ENCODE measurements at places on chromosomes 6 and 20.
A peak's percentile ranks its signal among the peaks of the same experiment; 100 is the strongest.

DNA sequence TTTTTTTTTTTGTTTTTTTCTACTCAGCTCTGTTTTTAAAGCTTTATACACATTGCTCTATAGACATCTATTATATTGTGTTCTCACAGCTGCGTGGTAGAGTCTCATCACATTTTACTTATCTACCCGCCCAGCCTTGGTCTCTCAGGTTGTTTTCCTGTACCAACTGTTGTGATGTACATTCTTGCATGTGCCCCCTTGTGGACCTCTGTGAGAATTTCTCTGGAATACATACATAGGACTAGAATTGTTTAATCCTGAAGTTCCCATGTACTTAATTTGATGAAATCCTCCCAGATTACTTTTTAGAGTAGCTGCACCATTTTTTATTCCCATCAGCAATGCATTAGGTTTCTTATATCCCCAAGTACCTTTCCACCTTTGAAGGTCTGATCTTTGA is 40.4 kb upstream of the TINAG start:
- peak; percentile 20 for DNase-seq

DNA sequence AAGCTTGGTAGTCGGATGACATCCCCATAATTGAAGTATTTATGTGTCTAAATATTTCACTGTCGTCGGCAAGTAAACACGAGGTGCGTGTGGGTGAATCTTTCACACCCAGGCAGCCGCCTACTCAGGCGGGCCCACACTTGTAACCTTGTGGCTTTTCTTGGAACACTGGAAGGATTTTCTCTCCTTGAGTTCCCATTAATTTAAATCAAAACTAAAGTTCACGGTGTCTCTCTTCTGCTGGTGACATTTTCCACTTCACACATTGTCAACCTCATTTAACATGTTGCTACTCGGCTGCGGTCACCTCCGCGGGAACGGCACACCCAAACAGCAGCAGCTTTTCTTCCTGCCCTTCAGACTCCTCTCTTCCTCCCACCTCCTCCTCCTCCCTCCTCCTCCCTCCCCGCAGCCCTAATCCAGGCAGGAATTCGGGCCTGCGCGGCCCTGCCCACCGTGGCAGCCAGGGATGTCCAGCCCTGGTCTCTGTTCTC is 336.6 kb downstream of the QKI start:
- no peak for DNase-seq

GRCh38 chr6:168906391-168906790 is 347.3 kb downstream of the THBS2 start:
- no peak for DNase-seq

DNA sequence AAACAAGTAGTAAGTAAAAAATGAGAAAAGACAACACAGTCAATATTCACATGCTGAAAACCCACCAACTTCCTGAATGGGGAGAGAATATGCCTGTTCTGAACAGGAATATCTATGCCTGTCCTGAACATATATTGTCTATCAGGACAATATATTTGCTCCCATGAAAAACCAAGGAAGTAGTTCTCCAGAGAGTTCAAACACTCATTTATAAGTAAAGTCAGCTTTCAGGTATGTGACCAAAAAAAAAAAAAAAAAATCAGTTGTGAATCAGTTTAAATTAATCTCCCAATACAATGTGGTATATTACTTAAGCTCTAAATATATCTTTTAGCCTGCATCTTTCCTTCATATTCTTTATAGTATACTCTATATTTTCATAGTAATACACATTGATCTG is 119.5 kb downstream of the MYB start:
- no peak for DNase-seq

- DNase-seq: peak; percentile 87
These were observed 17.4 kb upstream of the PLCB4 start for GRCh38 chr20:9051508-9051907.

DNA sequence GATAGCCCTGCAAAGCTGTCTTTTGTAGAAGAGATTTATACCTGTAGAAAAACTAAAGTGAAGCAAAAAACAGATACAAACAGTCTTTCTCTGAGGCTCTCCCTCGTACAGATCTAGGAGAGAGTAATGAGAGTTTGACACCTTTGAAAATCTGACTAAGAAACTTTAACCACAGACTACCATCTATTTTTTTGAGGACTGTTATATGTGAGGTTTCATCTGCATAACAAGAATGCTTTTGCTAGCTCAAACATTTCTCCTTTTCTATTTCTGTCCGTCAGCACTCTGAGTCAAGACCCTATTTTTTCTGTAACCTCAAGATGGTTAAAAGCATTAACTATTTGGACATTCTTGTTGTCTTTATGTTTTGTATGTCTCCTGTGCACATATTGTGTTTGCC is 193.0 kb downstream of the BTBD3 start:
- no peak for DNase-seq

- DNase-seq: peak; percentile 63
These were observed 84.8 kb downstream of the TAF4 start for GRCh38 chr20:61980647-61981583.

DNA sequence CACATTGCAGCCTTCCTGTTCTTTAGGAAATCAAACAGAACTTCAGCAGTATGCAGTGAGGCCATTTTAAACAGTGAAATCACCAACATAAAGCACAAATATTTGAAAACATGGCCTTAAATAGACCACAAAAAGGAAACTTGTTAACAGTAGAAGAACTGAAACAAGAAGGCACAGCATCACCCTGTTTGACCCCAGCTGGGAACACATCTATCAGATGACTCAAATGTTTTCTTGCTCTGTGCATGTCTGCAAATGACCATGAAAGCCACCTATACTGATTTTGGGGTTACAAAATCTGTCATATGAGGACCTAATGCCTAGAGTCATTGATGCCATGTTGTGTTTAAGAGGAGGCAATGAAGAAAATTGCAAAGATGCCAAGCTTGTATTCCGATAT is 123.8 kb upstream of the ADGRF1 start:
- no peak for DNase-seq

DNA sequence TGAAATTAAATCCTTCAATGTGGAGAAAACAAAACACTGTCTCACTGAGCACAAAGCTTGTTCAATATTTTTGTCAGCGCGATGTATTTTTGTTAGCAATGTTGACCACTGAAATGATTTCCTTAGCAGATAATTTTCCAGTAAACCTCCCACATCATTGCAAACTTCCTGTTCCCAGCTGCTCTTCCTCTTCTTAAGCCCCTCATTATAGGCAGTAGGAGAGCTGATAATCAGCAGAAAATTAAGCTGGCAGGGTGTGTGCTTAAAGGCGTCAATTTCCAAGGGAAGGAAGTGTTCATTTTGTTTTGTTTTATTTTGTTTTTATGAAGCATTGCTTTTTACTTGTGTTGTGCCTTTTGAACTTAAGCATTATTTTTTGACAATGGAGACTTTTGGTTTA is 29.1 kb upstream of the TMEM14A start:
- DNase-seq: no peak

DNA sequence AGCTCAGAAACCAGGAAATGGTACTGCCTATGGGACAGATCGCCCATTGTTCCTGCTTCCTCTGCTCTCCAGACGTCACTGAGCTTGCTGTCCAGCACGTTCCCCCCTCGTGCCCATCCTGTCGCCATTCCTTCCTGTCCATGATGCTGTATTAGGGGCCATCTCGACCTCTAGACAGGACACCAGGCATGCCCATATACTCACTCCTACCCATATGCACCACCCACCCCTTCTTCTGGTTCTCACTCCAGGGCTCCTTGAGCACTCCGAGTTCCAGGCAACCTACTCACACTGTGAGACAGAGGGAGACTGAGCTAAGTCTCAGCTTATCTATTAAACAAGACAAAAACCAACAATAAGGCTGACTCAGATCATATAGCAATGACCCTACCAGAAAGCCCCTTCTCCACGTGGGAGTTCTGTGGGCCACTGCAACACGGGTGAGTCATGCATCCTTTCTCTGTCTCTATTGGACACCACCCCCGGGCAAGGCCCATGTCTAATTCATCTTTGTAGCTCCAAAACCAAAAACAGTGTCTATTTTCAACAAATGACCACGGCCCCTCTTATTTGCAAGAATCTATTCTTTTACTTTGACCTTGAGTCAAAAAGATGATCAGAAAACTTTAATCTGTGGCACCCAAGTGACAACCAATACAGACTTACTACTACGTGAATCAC is 65.7 kb downstream of the PSMG4 start:
- peak; percentile 83 for DNase-seq

DNA sequence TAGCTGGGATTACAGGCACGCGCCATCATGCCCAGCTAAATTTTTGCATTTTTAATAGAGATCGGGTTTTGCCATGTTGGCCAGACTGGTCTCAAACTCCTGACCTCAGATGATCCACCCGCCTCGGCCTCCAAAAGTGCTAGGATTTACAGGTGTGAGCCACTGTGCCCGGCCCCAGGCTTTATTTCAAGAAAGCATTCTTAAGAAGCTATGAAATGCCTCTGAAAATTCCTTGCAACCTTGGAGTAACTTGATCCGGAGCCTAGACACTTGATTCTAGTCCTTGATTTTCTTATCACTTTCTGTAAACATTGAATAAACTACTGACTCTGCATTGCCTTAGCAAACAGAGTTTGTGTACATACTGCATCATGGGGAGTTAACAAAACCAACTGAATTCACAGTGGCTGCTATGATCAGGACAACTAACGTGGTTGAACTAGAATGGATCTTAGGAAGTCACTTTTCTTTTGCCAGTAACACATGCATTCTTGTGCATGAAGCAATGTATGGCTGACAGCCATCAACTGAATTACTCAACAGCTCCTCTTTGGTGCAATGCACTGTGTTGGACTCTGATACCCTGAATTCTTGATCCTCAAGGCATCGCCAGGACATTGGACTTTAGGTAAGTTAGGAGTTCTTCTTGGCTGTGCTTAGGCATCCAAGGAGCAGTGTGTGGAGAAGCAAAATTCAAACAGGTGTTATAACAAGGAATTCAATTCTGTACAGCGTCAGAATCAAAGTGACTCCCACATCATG is 102.8 kb upstream of the TMEM170B start:
- DNase-seq: peak; percentile 53

DNA sequence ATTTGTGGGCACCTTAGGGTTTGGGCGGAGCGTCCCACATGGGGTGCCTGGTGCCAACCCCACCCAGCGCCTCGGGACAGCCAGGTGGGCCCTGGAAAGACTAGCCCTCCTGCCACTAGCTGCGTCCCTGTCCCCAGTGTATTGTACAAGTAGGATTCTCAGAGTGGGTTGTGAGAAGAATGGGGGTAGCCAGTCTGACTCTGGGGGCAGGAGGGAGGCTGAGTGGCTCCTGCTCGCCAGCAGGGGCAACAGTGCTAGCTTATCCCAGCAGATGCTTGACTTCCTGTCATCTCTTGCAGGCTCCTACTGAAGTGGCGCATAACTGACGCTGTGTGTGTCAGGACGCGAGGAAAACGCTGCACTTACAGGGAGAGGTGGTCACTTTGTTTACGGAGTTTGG is 9.3 kb downstream of the PSMA7 start:
- DNase-seq: no peak

GRCh38 chr6:137390334-137390733 is 103.9 kb downstream of the OLIG3 start:
- DNase-seq: no peak

DNA sequence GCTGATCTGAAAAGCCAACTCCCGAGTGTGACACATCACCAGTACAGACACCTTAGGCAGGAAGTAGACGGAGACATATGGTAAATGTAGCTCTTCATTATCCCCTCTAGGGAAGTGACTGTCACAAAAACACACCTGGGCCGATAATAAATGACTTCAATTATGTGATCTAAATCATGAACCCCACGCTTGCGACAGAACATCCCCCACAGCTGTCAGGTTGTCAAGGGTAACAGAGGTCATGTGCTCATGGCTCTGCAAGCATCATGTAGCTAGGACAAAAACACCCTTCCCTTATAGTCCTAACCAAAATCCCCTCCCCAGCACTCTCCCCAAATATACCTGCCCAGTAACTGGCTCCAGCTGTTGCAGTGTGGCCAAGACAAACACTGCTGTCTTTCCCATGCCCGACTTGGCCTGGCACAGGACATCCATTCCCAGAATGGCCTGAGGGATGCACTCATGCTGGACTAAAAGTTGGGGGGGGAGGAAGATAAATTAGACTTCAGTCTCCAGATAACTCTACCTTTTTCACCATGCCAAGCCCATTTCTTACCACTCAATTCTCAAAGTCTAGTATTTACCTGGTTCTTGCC is 2.9 kb downstream of the DDX39B start:
- no peak for DNase-seq

DNA sequence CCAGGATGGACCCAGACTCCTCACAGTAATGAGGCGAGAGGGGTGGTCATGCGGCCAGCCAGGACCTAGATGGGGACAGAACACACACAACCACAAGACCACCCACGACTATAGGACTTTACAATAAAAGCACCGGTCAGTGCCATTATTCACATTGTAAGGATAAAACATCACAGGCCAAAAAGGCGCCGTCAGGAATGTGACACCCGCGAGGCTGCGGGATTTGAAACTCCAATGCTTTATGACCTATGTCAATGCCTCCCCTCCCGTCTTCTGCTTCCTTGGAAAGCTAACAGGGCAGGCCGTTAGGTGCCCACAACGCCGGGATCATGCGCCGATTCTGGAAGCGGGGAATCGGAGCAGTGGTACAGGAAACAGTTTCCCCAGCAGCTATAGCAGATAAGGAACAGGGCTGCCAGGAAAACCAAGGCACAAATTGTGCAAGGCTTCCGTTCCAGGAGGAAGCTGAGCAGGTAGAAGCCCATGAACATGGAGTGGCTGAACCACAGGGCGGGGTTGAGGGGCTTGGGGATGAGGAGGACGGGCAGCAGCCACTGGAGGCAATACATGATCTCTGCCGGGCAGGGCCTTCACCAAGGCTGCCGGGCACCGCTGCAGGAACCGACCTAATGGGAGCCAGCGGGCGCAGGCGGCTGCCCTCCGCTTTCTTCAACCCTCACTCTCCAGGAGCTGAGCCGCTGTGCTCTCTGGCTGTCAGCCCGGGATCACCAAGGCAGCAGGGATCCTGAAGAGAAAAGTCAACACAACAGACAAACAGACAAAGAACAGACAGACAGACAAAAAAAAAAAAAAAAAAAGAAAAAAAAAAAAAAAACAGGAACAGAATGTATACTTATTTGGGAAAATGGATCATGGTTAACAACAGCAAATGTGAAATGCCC is 2.2 kb upstream of the NNAT start:
- no peak for DNase-seq

Measured in AG20443 (cell line).